ENCODE measurements at places on chromosomes 11 and 22. TPM values are rescaled to one million over a fixed set of nuclear protein-coding genes. Genes with fewer than 3 reads are reported as not detected.

The MIOX gene
- not detected for total RNA-seq

The OR51I2 gene
- total RNA-seq: not detected

The MTMR3 gene
- total RNA-seq: 29.4 TPM

The LRRN4CL gene
- total RNA-seq: 0.36 TPM

The ATP5MG gene
- total RNA-seq: 71.1 TPM

The TSGA10IP gene
- not detected for total RNA-seq

The PAMR1 gene
- 65.5 TPM for total RNA-seq

The CNTF gene
- 3.3 TPM for total RNA-seq

The OAF gene
- 10.8 TPM for total RNA-seq

The EIF4ENIF1 gene
- 16.4 TPM for total RNA-seq

The OR8G1 gene
- total RNA-seq: not detected

The LRRC74B gene
- not detected for total RNA-seq

The KRTAP5-9 gene
- not detected for total RNA-seq

The ARHGAP20 gene
- total RNA-seq: 2.8 TPM

The MS4A12 gene
- total RNA-seq: not detected

The DLAT gene
- total RNA-seq: 27.2 TPM

The ZW10 gene
- 33.3 TPM for total RNA-seq

The FDXACB1 gene
- total RNA-seq: 3.0 TPM

The NCAM1 gene
- total RNA-seq: not detected

The MMP12 gene
- not detected for total RNA-seq

The SLC37A2 gene
- 0.72 TPM for total RNA-seq

The CARD18 gene
- total RNA-seq: not detected

All from IMR-90 (cell line).